Occipital lobe (tissue), 3 donors: ENCODE measurements at places on chromosomes 6 and 20. TPM values are rescaled to one million over a fixed set of nuclear protein-coding genes. Genes with fewer than 3 reads are reported as not detected.

The CLPSL2 gene
- not detected for total RNA-seq

The RAD21L1 gene
- total RNA-seq: not detected

The IL17A gene
- total RNA-seq: not detected

The CCN5 gene
- not detected for total RNA-seq

The MUC22 gene
- total RNA-seq: not detected

The ERVFRD-1 gene
- total RNA-seq: not detected

The MAS1 gene
- not detected for total RNA-seq

The TCF21 gene
- total RNA-seq: not detected

The HCRTR2 gene
- 14.3 TPM for total RNA-seq

The EMILIN3 gene
- total RNA-seq: 3.1 TPM

The BPIFB2 gene
- 0.31 TPM for total RNA-seq

The ATP6V1G2 gene
- total RNA-seq: 54.0 TPM

The IL20RA gene
- total RNA-seq: 0.16 TPM

DNA sequence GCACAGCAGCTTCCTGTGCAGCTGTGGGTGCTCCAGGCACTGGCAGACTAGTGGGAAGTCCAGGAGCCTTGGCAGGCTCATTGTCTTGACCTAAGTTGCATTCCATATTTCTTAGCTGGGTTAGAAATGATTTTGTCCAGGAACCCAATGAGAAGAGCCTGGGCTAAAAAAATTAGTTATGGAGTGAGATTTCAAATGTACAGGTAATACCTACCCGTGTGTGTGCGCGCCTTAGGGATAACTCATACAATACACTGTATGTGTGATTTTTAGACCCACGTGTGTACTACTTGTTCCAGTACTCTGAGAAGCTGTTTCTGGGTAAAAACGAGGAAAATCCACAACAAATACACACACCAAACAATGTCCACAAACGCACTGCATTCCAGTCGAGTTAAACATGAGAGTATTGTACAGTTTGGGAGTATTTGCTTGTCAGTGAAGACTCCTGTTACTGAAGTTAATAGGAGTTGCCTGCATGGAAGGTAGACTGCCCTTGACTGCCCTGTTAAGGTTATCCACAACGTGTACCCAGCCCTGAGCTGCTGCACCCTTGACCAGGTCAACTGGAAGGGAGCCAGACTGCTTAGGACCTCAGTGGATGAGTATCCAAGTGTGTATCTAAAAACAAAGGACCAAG lies 1.4 kb downstream of the PAQR8 start:
- no peak for DNase-seq

- no peak for DNase-seq
Observed at GRCh38 chr6:35457907-35458306, 5.8 kb downstream of the FANCE start.

DNA sequence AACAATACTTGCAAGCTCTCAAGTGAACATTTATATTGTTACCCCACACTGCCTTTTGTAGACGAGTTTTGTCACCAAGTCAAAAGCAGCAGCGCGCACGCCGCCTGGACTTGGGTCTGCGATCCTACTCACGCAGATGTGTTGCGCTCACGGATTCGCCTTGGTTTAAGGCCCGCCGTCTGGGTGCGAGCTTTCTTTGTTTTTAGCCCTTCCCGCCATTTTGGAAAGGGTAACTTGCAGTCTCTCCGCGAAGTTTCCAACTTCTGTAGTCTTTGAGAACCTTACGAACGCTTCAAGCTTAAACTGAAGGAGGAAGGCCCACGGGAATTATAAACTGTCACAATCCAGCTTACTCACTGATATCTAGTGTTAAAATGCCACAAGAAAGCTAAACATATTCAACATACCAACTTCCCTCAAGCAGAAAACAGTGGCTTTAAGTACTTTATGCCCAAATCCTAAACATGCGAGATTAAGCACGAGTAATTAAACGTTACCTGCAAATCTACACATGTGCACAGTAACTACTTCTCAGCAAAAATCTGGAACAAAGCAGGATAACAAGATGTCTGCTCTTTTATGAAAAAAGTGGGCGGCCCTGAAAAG lies 80.4 kb upstream of the BTN3A2 start:
- DNase-seq: no peak

- DNase-seq: no peak
Observed at GRCh38 chr20:15882553-15882952, 690.7 kb downstream of the KIF16B start.

GRCh38 chr6:142301651-142302391 lies at the start of gene ADGRG6:
Gene ADGRG6, plus strand, starts transcription at chr6:142302007. Its CDS starts 323 bp downstream, at chr6:142302330.
- DNase-seq: no peak

DNA sequence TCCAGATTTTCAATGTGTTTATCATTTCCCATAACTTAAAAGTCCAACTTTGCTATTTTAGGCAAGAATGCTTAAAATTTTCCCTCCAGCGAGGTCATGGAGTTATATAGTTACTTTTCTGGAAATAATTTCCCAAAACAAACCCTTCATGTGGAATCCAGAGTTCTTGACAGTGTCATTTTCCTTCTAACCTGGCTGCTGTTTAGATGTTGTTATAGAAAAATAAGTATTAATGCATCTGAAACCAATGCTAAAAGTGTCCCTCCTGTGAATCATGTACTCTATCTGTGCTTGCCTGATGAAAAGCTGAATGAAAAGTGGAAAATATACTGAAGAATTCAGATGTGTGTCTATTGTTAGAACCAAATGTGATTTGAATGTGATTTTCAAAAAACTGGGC lies 245.3 kb upstream of the HSF2 start:
- DNase-seq: no peak

DNA sequence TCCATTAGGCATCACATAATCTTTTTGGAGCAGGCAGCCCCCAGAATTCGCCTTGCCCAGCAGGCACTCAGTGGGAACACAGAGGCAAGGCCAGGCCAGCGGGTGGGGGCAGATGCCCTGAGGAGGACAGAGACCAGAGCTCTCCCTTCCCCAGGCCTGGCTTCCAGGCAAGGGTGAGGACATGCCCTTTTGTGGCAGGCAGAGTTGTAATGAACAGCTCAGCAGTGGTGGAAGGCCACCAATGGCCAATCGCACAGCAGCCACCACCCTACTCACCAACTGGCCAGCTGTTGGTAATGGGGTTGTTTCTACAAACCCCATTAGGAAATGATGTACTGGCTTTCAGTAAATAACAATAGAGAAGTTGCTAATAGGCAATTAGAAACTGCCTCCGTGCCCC lies 15.4 kb upstream of the DDO start:
- no peak for DNase-seq

DNA sequence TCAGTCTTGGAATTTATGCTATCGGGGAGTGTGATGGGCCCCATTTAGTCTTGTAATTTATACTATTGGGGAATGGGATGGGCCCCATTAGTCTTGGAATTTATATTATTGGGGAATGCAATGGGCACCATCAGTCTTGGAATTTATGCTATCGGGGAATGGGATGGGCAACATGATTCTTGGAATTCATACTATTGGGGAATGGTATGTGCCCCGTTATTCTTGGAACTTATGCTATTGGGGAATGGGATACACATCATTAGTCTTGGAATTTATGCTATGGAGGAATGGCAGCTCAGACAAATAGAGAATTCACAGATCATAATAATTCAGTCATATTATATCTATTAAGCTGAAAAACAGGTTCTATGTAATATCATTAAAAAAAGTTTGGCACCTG lies 300.3 kb downstream of the SMOC2 start:
- DNase-seq: no peak

- DNase-seq: peak; percentile 21
Observed at GRCh38 chr6:3119040-3119723, 671 bp downstream of the BPHL start.

- DNase-seq: no peak
Observed at GRCh38 chr6:157586088-157586414, 205.1 kb downstream of the ZDHHC14 start.

DNA sequence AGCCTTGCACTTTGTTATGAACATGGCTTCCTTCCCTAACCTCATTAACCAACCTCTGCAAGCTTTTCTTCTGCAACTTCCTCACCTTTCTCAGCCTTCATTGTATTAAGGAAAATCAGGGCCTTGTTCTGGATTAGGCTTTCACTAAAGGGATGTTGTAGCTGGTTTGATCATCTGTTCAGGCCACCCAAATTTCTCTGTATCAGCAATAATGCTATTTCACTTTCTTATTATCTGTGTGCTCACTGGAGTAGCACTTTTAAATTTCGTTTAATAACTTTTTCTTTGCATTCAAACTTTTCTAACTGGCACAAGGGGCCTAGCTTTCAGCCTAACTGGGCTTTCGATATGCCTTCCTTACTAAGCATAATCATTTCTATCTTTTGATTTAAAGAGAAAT lies 96.7 kb downstream of the GFRAL start:
- DNase-seq: no peak

GRCh38 chr20:38453941-38454340 lies 18.7 kb upstream of the RALGAPB start:
- DNase-seq: no peak

- DNase-seq: no peak
Observed at GRCh38 chr6:39685938-39686337, 39.3 kb downstream of the KIF6 start.

- DNase-seq: no peak
Observed at GRCh38 chr6:107821591-107821990, 2.5 kb downstream of the SCML4 start.

- DNase-seq: no peak
Observed at GRCh38 chr20:54668271-54669039, 193.1 kb downstream of the DOK5 start.

GRCh38 chr20:22924949-22925612 lies 110.0 kb upstream of the SSTR4 start:
- no peak for DNase-seq

GRCh38 chr6:151349651-151350270 lies 41.6 kb downstream of the ZBTB2 start:
- DNase-seq: no peak

DNA sequence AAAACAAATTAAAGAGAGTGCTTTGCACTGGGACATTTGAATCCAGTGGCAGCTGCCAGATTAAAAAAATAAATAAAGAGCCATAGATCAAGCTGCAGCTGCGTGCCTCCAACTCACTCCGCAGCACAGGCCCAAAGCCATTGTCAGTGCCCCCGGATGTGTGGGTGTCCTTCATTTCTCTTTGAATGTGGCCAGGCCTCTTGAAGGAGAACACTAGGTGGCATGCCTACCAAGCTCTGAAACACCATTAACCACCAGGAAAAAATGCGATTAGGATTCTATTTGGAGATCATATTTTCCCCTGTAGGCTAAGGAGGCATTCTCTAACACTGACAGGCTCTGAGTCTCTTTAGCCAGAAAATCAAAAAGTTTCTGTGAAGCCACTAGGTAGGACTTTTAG lies 549.8 kb downstream of the PRKN start:
- peak; percentile 14 for DNase-seq

GRCh38 chr20:1331801-1332453 lies 3.0 kb upstream of the SDCBP2 start:
- no peak for DNase-seq

DNA sequence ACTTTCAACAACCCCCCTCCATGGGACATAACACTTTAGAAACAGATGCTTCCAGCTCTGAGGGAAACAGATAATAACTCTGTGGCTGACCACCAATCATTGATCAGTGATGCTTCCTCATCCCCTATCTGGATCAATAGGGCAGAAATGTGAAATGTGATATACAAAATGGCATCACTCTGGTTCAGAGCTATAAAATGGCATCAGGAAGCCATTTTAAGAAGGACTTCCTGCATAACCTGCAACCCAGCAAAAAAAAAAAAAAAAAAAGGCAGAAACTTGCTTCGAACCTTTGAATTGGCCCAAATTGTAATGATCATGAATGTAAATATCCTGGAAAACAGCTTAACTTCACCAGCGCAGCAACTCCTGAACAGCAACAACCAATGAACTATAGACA lies 48.0 kb upstream of the RNGTT start:
- DNase-seq: no peak

- no peak for DNase-seq
Observed at GRCh38 chr6:46175446-46175845, 4.7 kb upstream of the ENPP5 start.

GRCh38 chr6:54074109-54074508 lies 37.1 kb upstream of the MLIP start:
- no peak for DNase-seq

GRCh38 chr6:157571269-157571668 lies 190.3 kb downstream of the ZDHHC14 start:
- no peak for DNase-seq

DNA sequence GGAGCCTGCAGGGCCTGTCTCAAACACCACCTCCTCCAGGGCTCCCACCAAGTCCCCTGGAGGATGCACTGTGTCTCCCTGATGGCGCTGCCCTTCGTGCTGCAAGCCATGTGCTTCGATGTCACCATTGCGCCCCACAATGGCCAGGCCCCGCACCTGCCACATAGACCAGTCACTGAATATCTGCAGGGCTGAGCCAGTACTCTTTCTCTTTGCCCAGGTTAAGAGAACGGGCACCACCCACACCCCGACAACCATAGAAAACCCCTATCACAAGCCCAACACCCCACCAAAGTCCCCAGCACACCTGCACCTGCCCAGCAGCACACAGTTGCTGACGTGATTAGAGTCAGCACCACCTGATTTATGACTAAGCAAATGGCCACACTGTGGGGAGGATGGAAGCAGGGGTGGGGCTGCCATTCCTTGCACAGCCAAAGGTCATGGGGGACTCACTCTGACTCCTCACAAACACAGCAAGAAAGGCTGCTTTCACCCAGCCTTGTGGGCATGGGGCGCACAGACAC lies 104.3 kb downstream of the SLC23A2 start:
- no peak for DNase-seq

DNA sequence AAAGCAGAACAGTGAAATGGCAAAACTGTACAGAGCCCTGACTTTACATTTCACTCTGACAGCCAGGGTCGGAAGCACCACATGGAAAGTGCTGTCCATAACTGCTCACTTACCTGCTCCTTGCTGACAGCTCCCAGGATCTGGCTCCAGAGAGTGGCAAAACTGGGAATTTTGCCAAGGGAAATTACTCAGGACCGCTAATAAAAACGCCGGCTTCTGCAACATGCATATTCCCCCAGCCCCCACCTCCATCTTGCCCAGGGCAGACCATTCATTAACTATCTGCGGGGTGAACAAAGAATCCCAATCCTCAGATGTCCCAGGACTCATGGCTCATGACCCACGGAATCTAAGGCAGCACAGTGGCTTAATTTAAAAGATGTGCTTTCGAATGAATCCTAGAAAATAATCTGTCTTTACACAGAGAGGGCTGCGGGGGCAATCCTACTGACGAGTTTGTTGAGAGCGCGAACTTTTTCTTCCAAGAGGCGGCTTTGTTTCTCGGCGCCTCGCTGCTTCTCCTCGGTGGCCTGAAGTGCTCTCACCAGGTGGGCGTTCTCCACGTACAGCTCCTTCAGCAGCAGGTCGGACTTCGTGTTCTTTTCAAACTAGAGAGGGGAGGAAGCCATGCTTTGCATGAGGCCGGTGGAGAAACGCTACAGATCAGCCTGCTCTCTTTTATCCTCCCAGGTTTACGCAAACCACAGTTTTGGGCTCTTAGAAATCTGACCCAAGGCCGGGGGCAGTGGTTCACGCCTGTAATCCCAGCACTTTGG lies 45.8 kb downstream of the GINS1 start:
- DNase-seq: no peak
